ENCODE measurements at places on chromosomes 6 and 20.

DNA sequence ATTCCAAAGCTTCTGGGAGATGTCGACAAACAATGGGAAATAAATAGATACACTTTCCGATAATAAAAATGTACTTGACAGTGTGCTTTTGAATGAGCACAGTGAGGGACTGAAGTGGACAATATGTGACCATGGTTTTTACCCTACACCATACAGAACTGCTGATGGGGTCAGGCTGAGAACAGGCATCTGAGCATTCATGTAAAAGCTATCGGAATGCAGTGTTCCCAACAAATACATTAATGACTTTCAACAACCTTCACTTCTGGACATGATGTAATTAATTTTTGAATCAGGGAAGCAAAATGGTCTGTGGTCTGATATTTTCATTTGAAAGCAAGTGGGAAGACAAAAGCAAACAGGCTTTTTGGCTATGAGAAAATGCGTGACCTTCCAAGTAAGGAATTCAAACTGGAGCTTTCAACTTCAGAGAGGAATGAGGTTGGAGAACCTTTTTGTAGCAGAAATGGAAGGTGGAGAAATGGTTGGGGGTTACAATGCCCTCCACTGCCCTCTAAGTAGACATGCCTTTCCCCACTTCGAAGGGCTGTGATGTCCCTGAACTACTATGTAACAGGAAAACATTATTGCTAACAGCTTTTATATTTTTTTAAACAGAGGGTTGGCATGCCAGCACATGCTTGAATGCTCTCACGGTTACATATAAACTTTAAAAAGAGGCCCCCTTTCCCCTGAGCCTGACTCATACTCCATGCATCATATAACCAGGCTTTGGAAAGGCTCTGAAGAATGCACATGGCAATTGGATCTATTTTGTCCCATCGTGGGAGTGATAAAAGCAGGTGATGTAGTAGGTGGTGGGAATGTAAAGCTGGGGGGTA lies 203.5 kb upstream of the CITED2 start:
- DNase-seq, result no peak

DNA sequence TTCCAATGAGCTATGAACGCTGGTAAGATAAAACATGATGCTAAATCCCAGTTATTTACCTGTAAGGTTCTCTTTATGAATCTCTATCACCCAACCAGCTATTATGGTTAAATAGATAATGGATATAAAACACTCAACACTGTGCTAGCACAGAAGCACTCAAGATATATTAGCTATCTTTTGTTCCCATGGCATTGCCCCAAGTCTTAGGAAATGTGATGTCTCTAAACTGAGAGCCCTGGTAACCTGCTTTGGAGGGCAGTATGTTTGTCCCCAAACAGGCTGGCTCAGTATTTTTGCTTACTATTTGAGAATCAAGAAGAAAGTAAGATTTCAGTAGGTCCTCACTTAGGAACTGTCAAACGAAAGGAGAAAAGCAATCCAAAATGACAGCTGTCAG lies 90.5 kb downstream of the BTBD9 start:
- DNase-seq, result no peak

DNA sequence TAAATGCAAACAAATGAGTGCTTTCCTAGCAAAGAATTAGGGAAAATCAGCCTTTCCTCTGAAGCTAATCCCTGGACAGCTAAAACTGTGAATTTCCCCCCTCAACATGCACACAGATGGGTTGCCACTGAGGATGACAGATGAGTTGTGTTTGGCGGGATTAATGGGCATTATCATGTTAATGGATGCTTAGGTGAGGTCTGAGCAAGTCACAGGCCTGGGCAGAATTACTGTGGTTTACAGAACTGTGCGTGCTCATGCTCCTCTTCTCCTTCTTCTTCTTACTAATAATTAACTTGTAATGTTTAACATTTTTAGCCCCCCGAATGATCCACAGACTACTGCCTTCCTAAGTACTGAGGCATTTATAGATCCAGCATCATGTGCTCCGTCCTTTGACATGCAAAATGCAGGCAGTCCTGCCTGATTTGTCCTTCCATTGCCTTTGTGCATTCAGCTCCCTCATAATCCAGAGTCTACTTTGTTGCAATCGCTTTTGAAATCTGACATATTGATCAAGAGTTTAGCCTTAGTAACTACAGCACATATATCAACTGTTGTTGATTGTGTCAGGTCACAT lies 753.4 kb upstream of the MMS22L start:
- DNase-seq, result no peak

DNA sequence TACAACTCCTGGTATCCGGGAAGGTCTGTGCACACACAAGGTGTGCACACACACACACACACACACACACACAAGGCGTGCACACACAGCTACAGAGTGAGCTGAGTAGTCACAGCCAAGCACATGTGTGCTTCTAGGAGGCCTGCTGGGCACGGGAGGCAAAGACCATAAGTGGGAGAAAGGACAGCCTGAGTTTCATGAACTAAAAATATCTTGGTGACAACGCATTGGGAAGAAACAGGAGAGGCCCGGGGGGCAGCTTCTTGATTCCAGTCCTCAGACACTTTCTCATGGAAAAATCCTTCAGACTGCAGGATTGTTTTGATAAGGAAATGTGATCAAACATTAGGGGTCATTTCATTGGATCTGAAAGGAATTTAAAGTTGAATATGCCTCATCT lies 2.6 kb downstream of the TRAF3IP2 start:
- DNase-seq, result peak; percentile 12

DNA sequence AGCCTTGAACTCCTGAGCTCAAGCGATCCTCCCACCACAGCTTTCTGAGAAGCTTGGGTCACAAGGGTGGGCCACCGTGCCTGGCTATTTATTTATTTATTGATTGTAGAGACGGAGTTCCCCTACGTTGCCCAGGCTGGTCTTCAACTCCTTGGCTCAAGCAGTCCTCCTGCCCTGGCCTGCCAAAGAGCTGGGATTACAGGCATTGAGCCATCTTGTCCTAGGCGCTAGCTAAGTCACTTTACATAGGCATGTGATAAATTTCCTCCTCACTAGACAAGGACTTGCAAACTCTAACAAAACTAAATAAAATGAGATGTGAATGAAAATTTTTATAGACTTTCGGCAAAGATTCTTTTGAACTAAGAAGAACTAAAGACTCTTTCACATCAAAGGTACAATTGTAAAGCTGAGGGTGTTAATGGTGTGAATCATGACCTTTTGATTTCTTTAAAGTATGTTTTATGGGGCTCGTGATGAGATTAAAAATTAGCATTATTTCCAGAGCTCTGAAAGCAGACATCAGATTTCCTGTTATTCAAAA lies 212.0 kb downstream of the CLVS2 start:
- DNase-seq, result no peak

DNA sequence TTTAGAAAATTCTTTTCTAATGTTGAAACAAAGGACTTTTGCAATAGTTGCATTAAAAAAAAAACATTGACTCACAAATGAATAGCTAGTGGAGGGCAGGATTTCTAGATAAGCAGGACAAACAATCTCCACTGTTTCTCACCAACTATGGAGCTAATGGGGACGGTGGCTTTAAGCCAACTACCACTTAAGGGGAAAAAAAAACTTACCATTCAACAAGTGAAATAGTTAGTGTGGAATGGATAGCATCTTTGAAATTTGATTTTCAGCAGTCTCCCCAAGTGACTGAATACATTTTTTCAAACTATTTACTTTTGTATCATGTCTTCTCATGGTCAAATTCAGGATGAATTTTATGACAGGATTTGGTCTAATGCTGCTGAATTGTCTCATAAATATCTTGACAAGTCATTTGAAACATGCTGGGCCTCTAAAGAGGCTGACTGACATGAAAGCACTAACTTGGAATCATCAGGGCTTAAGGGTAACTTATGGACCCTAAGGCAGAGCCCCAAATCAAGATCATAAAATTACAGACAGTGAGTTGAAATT lies 100.5 kb downstream of the EYA4 start:
- no peak for DNase-seq

GRCh38 chr6:27503436-27504030 lies 30.6 kb upstream of the ZNF184 start:
- peak; percentile 89 for DNase-seq

DNA sequence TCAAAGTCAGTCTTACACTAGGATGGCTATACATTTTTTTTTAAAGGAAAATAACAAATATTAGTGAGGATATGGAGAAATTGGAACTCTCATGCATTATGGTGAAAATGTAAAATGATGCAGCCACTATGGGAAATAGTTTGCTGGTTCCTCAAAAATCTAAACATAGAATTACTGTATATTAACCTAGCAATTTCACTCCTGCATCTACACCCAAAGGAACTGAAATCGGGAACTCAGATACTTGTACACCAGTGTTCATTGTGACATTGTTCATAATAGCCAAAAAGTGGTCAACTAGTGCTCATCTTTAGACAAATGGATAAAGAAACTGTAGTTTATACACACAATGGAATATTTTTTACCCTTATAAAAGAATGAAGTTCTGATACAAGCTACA lies 110.7 kb downstream of the UTRN start:
- DNase-seq, result no peak

DNA sequence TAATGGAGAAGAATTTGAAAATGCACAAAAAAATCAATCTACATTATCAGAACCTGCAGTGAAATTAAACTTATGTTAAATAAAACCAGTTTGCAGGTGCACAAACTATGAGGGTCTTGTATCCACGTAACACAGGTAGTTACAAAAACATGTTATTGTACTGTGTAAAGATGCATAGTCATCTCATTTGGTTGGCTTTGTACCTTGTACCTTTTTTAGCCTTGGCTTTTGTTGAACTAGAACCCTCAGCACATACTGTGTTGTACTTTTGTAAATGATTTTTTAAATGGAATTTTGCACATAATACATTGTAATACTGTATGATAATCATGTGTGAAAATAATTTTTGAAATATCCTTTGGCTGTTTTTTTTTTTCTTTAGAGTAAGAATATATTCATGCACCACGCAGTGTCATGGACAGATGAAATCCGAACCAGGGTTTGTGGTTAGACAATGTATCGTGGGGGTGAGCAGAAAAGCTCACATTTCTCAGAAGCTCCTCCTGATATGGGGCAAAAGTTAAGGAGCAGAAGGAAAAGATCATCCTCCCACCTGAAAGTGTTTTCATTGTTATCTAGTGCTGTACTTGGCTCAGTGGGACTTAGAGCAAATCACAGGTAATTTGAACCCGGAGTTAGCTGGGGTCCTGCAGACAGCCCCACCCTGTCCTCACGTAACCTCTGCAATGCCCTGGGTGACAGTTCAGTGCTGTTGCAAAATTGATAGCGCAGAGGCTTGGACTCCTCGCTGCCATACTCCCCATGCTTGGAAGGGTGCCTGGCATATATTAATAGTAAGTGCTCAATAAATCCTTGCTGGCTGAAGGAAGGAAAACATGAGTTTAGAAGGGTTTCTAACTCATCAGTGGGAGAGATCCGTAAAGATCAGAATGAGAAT lies 14.8 kb upstream of the NAA20 start:
- no peak for DNase-seq

GRCh38 chr6:170137911-170138910 lies 152.7 kb downstream of the DLL1 start:
- DNase-seq, result no peak

- peak; percentile 43 for DNase-seq
Observed at GRCh38 chr20:62972845-62973745, 20.6 kb downstream of the SLC17A9 start.

GRCh38 chr20:1166948-1167720 lies 17.6 kb downstream of the TMEM74B start:
- DNase-seq, result no peak

DNA sequence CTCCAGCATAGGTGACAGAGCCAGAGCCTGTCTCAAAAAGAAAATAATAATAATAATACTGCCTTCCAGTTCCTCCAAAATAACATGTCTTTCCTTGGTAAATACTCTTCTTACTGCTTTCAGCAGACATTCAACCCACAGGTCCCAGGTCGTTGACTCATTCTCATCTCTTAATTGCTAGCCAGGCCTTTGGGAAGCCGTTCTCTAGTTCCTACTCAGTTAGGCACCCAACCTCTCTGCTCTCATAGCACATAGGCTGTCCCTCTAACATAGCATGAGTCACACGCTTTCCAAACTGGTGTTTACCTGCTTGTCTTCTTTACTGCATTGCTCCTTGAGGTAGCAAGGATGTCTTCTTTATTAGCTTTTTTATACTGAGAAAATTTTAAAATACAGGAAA lies 98.8 kb downstream of the LAMA2 start:
- no peak for DNase-seq

- DNase-seq, result no peak
Observed at GRCh38 chr6:85544776-85545175, 48.9 kb downstream of the SNX14 start.

DNA sequence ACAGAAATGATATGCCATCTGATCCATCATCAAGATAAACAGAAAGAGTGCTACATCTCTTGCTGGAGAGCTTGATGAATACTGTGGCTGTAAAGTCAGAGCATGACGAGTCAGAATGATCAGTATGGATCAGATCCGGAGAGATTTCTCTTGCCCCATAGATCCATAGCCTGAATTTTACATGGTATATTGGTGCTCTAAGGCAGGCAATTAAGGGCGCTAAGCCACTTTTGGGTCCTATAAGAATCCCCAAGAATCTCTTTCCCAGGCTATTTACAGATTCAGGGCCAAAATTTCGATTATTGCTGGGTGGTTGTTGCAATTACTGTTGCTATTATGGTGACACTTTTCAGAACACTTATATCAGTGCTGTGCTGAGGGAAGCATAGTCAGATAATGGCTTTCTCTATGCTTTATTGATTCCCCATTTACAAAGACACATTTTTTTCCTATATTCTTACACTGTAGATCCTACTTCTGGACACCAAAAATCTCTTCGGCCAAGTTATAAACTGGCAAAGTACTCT lies 94.4 kb downstream of the ADGRB3 start:
- no peak for DNase-seq

All from B cell (primary cell).